ENCODE measurements at places on chromosomes 7 and 10.
A peak's percentile ranks its signal among the peaks of the same experiment; 100 is the strongest.

- DNase-seq: no peak
Measured at GRCh38 chr10:114687459-114687858, 29.4 kb upstream of the ABLIM1 start.

GRCh38 chr7:34838329-34838728, 180.3 kb downstream of the NPSR1 start:
- DNase-seq: no peak

DNA sequence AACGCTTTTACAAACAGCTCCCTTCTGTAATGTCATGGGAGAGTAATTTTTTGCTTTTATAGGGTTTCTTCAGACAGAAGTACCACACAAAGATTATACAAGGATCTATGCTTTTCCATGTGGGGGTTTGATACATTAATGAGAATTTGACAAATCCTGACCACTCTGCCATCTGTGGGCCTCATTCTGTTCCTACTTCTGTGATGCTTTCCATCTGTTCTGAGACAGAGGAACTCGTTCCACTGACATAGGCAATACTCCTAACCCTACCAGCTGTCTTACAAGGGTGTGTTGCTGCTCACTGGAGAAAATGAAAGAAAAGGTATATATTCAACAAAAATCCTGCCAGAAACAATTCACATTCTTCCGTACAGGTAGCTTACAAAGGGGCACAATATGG, 59.4 kb upstream of the NAMPT start:
- DNase-seq: no peak

- DNase-seq: no peak
Measured at GRCh38 chr10:70513848-70514309, 35.3 kb downstream of the PALD1 start.

DNA sequence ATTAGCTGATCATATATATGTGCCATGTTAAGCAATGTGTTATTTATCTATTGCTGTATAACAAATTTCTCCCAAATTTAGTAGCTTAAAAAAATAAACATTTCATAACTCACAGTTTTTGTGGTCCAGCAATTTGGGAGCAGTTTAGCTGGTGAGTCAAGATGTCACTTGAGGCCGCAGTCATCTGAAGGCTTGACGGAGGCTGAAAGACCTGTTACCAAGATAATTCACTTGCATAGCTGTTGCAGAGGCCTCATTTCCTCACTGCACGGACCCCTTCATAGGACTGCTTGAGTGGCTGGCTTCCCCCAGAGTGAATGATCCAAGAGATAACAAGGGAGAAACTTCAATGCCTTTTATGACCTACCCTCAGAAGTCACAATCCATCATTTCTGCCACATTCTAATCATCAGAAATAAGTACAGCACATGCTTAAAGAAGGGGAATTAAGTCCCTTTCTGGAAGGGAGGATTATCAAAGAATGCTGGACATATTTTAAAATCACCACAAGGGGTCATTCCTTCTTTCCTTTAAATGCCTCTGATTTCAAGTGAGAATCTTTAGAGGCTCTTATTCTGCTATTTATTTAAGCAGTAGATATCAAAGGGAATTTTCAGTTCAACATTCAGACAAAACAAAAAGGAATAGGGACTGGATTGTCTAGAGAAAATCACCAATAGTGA, 10.5 kb upstream of the SRPK2 start:
- DNase-seq: peak; percentile 63

DNA sequence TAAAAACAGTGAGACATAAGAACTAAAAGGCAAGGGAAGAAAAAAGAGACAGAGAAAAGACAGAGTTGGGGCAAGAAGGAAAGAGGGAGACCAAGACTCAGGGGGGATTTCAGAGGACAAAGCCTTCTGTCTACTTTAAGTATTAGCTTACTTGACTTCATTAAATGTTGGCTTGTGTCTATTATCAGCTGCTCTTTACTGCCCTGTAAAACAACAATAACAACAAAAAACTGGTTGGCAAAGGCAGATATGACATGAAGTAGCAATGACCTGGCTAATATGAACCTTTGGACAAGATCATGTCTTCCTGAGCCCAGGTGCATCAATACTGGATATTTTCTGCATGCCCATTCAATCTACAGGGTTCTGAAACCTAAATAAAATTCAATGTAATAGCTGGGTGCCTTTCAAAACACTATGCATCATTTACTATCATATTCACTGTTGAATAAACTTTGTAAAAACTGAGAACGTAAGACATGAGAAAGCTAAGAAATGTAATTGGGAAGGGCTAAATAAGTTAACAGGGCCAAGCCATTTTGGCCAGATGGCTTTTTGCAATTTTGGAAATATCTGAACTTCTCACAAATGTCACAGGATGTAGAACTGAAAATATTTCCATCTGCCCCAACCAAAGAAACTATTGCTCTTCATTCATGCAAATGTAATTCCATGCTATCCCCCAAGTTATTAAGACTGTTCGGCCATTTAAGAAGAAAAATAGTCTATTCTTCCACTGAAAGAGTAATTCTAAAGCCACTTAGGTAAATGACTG, 49.4 kb downstream of the LRRN3 start:
- DNase-seq: no peak

GRCh38 chr7:139714163-139714901, 63.5 kb downstream of the HIPK2 start:
- no peak for DNase-seq

GRCh38 chr7:35555386-35555785, 139.5 kb downstream of the HERPUD2 start:
- DNase-seq: no peak

DNA sequence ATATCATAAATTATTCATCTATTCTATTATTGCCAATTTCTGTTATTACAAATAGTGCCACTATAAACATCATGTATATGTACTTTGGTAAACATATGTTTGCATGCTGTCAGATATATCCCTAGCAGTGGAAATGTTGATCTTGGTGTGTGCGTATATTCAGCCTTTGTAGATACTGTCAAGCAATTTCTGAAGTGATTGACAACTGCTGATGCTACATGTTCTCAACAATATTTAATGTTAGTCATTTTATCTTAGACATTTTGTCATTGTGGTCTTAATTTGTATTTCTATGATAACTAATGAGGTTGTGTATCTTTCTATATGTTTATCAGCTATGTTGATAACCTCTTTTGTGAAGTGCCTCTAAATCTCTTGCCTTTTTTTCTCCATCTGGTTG, 186.5 kb upstream of the NRG3 start:
- DNase-seq: no peak

All from RKO (cell line).